Stimulated activated CD8-positive, alpha-beta memory T cell treated with anti-CD3 and anti-CD28 coated beads, Interleukin-12 subunit alpha, Interleukin-12 subunit beta, amount 100 ng/mL, for 1 hour (primary cell): ENCODE measurements at places on chromosomes 4 and X.

GRCh38 chr4:25448379-25449109 lies 71.5 kb downstream of the ANAPC4 start:
- DNase-seq = no peak

- DNase-seq = no peak
Observed at GRCh38 chr4:77398256-77398655, 207.4 kb upstream of the CXCL13 start.

DNA sequence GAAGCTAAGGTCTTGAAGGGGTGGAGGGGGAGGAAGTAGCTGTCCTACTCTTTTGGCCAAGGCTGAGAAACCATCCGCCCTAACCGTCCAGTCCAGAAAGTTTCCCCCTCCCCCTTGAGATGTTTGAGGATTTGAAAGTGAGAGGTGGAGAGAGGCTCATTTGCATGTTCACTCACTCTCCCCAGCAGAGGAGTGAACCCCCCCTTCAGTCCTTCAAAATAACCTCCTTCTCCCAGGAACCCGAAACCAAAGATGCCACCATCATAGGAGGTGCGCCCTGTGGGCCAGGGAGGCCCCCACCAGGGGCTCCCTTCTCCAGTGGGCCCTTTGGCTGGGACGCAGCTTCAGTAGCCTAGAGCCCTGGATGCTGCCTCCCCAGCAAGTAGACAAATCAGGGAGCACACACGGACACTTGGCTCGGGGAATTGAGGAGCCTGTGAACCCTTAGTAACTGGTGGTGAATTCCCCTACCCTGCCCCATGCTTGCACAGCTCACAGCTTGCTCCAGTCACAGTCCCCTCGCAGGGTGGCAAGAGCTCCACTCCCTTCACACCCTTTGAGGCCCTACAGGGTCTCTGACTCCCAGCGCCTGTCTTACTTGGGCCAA lies 25.6 kb downstream of the ELF4 start:
- no peak for DNase-seq

GRCh38 chrX:14359316-14359715 lies 170.0 kb upstream of the GLRA2 start:
- no peak for DNase-seq

DNA sequence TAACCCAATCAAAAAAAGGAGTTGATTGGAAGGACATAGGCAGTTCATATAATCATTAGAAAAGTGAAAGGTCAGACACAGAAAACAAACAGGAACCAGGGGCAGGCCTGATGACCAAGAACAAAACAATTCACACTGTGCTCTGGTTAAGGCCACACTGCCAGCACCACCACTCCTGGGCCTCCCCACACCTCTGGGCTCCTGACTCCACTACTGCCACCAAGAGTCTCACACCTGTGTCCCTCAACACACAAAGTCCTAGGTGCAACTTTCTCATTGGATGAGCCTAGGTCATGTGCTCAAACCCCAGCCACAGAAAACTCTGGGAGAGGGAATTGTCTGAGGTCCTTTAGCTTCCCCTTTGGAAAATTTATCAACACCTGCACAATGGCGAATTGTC lies 11.1 kb upstream of the FAM9C start:
- DNase-seq = no peak

GRCh38 chr4:133145241-133145640 lies 3.9 kb upstream of the PCDH10 start:
- DNase-seq = no peak

GRCh38 chrX:48911412-48912182 lies at the start of gene SLC35A2:
TSS of gene SLC35A2 (minus strand) at chrX:48911646. CDS start at chrX:48911636, 10 bp downstream.
- peak; percentile 80 for DNase-seq
